Panc1 (cell line): ENCODE measurements at places on chromosomes 16 and 17.

DNA sequence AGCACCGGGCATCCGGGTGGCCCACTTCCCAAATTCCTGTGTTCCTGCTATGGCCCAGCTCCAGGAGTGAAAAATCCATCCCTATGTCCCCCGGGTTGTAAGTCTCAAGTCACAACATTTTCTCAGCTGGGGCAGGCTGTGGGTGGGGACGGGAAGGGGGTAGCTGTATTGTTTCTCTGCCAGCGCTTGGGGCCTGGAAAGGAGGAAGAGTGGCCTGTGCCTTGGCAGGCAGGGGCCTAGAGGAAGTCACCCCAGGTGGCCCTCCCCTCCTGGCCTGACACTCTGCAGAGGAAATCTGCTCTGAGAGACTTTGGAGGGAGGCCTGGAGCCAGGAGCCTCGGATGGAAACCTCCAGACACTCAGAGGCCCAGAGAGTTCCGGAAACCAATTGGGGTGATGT, 10.6 kb upstream of the SCN4A start:
- no peak for DNase-seq

DNA sequence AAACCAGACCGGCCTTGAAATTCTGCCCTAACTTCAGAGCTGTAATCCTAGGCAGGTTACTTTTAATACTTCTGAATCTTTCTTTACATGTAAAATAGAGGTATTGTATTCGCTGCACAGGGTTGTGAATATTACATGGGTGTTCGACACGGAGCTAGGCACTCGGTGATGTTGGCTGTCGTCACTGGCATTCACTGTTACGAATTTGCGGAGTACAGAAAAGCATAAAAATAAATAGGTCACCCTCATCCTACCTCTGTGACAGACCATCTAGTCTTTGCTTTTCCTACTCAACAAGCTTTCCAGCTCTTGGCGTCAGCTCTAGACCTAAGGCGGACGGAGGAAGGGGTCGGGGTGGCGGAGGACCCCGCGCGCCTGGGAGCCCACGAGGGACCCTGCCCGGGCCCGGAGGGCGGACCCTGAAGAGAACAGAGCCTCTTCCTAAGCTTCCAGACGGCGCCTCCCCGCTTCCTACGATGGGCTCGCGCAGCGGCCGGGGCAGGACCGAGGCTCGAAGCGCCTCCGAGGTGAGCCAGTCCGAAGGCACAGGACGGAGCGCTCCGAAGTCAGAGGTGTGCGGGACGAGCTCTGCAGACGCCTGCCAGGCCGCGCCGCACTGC, 879 bp upstream of the SPG7 start:
- no peak for DNase-seq

- no peak for DNase-seq
Measured at GRCh38 chr16:1691276-1691675, 13.2 kb downstream of the JPT2 start.

DNA sequence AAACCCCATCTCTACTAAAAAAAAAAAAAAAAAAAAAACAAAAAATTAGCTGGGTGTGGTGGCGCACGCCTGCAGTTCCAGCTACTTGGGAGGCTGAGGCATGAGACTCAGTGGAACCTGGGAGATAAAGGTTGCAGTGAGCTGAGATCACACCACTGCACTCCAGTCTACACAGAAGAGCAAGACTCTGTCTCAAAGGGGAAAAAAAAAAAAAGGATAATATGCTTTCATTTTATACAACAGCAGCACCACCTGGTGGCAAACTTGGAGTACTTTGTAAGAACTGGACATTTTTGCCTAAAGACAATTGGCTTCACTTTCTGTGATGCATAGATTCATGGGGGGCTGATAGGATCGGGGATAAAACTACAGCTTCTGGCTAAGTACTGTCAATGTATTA, 8.5 kb downstream of the CHTF8 start:
- DNase-seq, result no peak

DNA sequence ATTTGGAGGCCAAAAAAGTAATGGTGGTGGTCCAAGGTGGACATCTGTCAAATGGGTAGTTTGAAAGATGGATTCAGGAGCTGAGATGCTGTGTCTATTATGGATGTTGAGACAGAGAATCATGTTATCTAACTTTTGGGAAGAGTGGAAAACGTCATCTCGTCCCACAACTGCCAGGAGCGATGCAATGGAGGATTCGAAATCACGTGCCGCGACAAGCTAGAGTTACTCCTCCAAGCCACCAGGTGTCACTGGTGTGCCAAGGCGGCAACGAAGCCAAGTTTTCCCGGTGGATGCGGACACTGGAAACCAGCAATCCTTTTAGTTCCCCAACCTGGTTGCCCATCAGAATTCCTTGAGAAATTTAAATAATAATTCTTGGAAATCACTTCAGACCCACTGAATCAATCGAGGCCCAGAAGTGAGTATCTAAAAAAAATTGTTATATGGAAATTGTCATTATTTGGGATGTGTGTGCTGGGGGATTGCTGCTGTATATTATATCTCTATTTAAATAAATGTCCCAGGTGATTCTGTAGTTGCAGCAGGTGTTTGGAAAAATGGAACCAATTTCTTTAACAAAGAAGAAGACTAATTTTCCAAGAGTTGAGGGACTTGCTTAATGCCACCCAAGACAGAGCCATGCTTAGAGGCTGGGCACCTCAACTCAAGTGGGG, 206.1 kb downstream of the HAPSTR1 start:
- DNase-seq, result no peak

GRCh38 chr17:40322358-40323315, 13.7 kb downstream of the RARA start:
- DNase-seq, result no peak

GRCh38 chr17:61400066-61400716, 548 bp downstream of the TBX2 start:
- DNase-seq, result no peak

- no peak for DNase-seq
Measured at GRCh38 chr17:2800367-2800766, 4.1 kb downstream of the RAP1GAP2 start.

DNA sequence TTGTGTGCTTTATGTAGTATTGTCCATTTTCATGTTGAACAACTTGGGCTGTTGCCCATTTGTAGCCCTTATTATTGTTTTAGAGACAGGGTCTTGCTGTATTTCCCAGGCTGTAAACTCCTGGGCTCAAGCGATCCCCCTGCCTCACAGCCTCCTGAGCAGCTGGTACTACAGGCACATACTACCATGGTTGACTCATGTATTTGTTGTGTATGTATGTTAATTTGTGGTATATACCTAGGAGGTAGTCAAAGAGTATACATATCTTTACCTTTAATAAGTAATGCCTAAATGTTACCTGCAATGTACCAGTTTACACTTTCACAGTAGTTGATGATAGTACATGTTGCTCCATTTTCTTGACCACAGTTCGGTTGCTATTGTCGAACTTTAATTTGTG, 18.1 kb downstream of the PPM1D start:
- DNase-seq, result no peak

GRCh38 chr17:3935825-3936355, 19.6 kb upstream of the P2RX1 start:
- DNase-seq, result no peak

- DNase-seq, result no peak
Measured at GRCh38 chr16:51971184-51971583, 575.8 kb downstream of the TOX3 start.

- no peak for DNase-seq
Measured at GRCh38 chr16:12548270-12548983, 255.3 kb downstream of the CPPED1 start.

DNA sequence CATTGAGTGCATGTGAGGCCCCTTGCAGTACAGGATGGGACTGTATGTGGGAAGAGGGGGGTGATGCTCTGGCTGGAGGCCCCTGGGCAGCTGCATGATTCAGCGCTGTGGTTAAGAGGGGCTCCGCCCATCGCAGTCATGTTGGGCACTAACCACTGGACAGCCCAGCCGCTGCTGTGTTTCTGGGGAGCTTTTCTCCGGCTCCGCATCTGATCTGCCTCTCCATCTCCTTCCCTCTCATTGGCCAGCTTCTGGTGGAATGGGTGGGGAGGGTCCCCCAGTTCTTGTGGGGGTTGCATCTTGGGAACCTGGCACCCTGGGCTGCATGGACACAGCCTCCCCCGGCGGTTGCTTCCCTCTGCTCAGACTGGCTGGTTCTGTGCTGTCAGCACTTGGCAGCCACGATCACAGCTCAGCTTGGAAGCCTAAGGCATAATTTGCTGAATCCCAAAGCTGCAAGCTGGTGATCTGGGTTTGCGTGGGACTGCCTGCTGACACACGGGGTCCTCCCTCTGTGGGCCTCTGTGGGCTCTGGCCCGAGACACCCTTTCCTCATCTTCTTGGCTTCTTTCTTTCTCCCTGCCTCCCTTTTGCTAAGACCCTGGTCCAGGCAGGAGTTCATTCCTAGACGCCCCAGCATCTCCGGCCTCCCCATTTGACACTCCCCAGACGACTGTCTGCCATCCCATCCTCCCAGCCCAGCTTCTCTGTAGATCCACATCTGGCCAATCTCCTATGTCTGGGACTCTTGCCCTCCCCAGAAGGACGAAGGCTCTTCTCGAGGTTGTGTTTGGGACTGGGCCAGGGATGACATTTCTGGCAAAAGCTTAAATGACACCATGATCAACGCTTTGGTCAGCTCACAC, 168.3 kb downstream of the SEC14L1 start:
- DNase-seq, result no peak

DNA sequence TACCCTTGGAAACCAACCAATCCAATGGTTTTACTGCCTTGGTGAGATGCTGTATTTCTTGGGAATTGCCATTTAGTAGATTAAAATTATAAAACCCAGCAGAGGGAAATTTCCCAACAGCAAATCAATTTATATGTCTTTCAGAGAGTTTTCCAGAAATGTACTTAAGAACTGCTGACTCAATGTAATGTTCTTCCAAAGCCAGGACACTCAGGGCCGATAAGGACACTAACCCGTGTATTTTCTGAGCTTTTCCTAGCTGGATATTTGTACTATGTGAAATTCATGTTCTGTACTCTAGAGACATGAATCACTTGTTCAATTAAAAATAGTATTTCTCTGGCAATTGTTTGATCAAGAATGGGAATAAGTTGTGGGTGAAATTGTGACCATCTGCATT, 121.4 kb downstream of the KCNJ2 start:
- DNase-seq, result no peak

DNA sequence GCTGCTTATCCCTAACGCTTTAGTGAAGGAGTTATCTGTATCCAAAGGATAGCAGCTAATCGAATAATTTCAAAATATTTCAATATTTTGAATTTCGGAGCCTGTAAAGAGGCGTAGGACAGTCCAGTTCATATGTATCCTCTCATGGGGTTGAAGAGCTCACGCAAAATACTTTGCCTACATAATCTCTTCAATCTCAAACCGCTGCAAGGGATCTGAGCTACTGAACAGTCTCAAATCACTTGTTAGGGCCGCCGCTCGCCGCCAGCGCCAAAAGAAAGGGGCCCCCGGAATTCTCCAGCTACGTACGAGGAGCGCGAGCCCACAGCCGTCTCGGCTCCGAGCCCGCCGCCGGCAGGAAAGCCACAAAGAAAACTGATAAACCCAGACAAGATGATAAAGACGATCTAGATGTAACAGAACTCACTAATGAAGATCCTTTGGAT, 601 bp upstream of the RFWD3 start:
- DNase-seq, result peak; percentile 5

GRCh38 chr17:61309362-61310256, 90.0 kb upstream of the TBX2 start:
- DNase-seq, result no peak

DNA sequence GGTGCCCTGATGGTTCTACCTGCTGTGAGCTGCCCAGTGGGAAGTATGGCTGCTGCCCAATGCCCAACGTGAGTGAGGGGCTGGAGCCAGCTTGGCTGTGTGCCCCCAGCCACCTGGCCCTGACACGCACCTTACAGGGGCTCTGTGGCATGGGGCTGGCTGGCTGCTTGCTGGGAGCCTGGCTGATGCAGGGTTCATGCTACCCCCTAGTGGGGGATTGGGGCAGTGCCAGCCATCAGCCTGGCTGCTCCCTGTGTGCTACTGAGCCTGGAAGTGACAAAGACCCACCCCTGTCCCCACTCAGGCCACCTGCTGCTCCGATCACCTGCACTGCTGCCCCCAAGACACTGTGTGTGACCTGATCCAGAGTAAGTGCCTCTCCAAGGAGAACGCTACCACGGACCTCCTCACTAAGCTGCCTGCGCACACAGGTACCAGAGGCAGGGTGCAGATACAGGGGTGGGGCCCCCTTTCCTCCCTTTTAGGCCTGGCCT, 5.7 kb downstream of the GRN start:
- DNase-seq, result no peak

DNA sequence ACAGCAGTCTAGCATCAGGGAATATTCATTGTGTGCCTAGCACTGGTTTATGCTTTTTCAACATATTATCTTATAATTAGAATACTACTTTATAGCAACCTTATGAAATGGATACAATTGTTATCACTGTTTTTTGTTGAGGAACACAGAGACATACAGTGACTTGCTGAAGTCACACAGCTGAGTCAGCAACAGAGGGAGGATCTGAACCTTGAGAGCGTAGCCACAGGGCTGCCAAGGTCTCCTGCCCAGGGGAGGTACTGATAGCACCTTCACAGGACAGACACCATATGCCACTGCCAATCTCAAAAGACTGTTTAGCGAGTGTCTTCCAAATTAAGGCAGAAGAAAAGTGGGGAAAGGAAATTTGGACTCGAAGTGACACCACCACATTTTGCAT, 63.0 kb downstream of the GTF3C1 start:
- no peak for DNase-seq

GRCh38 chr17:48468299-48468698, 38.3 kb upstream of the SKAP1 start:
- DNase-seq, result no peak

GRCh38 chr17:53896047-53896446, 73.3 kb downstream of the KIF2B start:
- DNase-seq, result no peak

GRCh38 chr17:48024149-48025039, 13.2 kb downstream of the COPZ2 start:
- peak; percentile 54 for DNase-seq

DNA sequence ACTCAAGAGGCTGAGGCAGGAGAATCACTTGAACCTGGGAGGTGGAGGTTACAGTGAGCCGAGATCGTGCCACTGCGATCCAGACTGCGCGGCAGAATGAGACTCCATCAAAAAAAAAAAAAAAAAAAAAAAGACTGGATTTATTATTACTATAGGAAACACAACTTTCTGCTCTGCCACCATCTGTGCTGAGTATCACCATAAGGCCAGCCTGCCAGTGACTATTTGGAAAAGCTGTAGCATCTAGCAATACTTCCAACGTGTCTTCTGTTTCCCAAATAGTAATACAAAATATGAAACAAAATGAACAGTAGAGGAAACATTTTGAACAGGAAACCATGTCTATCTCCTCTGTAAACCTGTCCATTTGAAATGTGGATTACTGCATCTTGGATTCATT, 43.6 kb upstream of the CRYM start:
- no peak for DNase-seq

DNA sequence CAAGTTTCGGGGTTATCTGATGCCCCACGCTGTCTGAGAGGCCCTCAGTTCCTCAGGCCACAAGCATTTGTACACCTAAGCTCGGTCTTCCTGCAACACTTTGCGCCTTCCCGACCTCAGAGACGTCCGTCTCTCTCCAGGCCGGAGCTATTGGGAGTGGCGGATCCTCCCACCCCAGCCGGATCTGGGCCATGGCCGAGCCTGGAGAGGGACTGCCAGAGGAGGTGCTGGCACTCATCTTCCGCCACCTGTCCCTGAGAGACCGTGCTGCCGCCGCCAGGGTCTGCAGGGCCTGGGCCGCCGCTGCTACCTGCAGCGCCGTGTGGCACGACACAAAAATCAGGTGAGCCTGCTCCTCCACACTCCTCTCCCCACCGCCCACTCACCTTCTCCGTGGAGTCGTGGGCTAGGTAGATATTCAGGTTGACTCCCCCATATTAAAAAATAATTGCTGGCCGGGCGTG, 1.9 kb downstream of the FBXL8 start:
- no peak for DNase-seq
